ENCODE measurements at places on chromosomes 6 and 20.
A peak's percentile ranks its signal among the peaks of the same experiment; 100 is the strongest.

GRCh38 chr20:35106827-35107380, 14.3 kb upstream of the TRPC4AP start:
- DNase-seq: no peak

GRCh38 chr6:102549221-102549874, 1155.8 kb downstream of the GRIK2 start:
- DNase-seq: peak; percentile 10

- no peak for DNase-seq
These were observed 200.0 kb downstream of the LY86 start for GRCh38 chr6:6788394-6789032.

- DNase-seq: no peak
These were observed 312.7 kb upstream of the SGK1 start for GRCh38 chr6:134630508-134631121.

DNA sequence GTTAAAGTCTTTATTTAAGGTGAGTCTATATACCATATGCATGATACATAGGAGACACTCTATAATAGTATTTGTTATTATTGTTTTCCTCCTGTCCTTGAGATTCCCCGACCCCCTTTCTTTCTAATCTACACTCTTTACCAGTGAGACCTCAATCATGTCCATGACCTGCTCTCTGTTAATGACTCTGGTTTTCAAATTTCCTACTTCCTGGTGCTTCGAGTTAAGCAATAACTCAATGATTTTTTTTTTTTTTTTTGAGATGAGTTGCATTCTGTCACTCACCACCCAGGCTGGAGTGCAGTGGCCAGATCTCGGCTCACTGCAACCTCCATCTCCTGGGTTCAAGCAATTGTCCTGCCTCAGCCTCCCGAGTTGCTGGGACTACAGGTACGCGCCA, 574.6 kb upstream of the SLC35B3 start:
- no peak for DNase-seq

GRCh38 chr6:18062733-18063132, 59.7 kb downstream of the NHLRC1 start:
- DNase-seq: no peak

GRCh38 chr20:47377122-47377722, 20.7 kb upstream of the ZMYND8 start:
- no peak for DNase-seq

DNA sequence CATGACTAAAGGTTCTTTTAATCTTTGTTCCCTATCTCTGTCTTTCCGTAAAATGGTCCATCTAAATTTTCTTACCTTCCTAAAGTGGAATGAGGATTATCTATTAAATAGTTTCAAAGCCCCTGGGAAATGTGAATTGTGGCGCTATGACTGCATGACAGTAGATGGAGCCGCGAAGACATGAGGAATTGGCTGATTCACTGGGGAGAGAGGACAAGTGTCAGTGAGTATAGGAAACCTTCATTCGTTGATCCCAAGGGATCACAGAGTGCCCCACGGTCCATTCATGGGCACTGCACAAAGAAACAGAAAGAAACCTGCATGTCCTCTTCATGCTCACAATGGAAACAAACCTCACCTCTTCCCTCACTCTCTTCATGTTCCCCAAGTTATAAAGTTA, 479.3 kb upstream of the BTBD3 start:
- DNase-seq: no peak

DNA sequence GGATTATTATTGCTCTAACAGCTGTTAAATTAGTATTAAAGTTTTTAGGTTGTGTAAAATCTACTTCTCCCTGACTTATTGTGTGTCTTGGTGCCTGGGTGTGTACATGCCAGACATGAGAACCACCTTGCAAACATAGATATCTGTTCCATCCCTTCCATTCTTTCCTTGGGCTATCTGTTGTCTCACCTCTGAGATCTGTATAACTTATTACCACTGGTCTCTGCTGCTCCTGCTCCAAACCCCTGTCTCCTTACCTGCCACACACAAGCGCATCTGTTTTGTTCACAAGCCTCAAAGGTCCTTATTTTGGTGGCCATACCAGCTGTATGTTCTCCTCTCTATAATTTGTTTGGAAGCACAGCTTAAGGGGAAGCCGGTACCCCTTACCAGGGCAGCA, 2.5 kb downstream of the LRRC1 start:
- DNase-seq: no peak

DNA sequence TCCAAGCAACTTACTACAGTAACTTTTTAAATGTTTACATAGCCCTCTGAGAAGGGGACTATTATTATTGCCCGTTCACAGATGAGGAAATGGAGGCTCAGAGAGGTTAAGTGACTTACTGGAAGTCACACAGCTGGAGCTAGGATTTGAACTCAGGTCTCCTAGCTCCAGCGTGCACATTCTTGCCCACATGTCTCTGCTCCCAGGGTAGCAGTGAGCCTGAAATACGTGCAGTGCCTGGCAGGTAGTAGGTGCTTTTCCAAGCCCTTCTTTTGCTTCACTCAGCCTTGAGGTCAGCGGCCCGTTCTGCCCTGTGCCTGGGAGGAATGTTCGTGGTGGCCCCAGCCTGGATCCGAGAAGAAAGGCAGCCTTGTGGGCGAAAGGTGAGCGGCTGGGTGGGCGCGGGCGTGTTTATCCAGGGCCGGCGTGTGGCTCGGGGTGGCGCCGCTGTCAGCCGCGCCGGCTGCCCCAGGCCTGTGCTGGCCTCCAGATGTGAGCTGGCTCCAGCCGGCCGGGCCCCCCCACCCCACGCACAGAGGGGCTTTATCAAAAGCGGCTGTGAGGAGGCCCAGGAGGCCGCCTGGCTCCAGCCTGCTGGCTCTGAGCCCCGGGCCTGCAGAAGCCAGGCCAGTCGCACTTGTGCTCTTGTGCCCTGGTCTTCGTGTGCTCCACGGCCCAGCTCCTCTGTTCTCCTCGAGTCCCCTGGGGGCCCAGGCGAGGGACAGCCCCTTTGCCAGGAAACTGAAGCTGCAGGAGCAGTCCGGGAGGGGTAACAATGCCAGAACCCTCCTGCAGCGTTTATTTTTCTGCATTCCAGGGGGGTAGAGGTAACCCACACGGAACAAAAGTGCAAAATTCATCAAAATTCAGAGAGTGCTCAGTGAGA, 58.1 kb downstream of the UBE2V1 start:
- DNase-seq: peak; percentile 83

DNA sequence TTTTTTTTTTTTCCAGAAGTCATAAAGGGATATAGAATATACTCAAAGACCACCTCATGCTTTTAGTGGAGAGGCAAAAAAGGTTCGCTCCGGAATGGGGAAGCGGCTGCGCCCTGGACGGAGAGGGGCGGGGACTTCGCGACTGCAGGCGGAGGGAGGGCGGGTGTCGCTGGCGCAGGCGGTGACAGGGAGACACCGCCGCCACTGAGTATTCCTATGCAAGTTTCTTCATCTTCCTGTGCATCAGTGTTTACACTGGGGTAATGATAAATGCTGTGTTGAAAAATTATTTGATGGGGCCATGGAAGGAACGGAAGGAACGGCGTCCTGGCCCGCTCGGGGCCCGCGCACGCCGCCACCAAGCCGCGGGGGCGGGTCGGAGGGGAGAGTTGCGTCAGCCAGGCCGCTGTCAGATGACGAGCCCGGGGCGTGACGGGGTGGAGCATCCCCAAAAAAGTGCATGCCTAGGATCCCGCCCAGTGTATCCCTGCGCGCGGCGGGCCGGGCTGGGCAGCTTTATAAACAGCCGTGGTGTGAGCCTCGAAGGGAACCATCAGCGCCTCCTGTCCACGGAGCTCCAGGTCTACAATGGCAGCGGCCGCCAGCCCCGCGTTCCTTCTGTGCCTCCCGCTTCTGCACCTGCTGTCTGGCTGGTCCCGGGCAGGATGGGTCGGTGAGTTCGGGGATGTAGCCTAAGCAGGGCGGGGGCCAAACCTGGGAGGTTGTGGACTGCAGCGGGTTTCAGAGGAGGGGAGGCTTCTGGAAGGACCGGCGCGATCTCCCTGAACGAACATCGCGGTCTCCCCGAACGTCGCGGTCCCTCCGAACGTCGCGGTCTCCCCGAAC, at the start of gene ULBP1:
TSS of gene ULBP1 (plus strand) at position 482 of the 846 bp plus-strand sequence. CDS start at position 589, 107 bp downstream.
- peak; percentile 57 for DNase-seq

DNA sequence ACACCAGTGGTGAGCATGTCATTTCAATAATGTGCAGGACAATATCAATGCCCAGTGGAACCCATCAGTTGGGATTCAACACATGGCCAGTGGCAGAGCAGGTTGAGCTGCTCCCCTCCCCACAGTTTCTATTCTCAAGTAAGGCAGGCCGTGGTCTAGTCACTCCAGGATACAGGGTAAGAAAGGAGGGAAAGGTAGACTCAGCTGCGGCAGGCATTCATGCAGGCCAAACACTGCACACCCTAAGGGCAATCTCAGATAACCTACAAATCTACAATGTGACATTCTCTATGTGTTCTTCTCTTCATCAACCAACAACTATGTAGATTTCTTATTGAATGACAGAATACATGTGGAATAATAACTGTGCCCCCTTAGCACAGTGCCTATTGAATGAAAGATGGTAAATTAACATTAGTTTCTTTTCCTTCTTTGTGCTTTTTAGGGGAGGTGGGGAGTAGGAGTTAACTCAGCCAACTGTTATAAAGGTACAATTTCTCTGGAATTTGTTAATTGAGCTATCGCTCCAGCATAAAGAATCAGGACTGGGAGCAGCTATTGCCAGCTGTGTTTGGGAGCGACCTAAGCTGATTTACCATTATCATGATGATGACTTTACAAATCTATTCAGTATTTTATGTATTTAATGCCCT, 89.7 kb downstream of the FAM50B start:
- DNase-seq: no peak

DNA sequence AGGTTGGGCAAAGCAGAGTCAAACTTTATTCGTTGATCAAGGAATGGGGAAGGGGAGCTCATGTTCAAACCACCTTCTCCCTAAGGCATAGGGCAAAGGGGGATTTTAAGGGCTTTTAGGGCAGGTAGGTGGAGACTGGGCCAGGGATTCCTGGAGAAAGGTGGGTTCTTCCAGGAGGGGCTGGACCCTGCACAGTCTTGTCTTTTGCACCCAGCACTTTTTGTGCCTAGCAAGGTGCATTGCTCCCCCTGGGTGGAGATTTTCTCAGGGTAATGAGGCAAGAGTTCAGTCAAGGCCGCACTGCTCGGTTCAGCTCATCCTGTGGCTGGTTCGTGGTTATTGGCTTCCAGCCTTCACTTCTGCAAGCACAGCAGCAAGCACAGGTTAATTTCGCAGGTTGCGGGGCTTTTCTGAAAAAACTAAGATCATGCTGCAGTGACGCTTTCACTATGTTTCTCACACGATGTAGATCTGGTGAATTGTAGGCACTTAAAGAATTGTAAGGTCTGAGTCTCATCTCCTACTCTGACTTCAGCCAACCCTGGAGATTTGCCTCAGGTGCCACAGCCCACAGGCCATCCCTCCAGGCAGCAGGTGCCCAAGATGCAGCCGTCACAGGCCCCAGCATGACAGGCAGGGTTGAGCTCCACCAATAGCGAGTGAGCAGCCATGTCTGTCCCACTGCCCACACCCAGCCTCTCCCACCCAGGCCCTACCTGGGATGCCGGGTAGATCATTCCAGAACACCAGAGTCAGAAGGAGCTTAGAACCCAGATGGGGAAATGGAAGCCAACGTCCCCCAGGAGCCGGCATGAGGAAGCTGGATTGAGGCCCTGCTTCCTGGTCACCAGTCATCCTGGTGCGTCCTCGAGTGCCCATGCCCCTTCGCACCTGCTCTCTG, 37.1 kb downstream of the SUN5 start:
- no peak for DNase-seq

DNA sequence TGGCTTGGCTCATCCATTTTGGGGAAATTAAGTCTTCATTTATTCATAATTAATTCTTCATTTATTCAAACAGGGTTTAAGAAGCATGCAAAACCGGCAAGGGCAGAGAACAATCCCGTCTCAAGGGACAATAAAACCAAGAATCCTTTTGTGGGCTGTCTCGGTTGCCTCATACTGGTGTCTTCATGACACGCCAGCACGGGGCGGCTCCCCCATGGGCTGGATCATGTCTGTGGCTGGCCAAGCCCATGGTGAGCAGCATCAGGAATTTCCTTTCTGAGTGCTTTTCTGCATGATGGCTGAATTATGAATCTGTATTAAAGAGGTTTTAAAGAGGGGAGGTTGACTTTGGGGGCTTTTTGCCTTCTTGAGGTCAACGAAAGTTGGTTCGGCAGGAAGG, 38.3 kb upstream of the DUSP22 start:
- DNase-seq: no peak

DNA sequence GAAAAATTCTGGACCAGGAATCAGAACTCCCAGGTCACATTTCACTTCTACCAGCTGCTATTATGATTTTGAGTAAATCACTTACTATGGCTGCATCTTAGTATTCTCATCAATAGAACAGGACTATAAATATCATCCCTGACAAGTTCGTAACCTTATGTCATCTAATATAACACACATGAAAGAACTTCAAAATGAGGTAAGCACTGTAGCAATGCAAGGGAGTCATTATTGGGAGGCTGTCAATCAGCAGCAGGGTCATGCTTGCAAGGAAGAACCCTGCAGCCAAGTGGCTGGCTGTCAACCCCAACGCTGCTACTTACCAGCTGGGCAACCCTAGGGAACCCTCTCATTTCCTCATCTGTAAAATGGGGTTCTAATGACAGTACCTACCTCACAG, 123.3 kb upstream of the B3GAT2 start:
- DNase-seq: no peak

- DNase-seq: no peak
These were observed 151.4 kb upstream of the CHD6 start for GRCh38 chr20:41769592-41770018.

DNA sequence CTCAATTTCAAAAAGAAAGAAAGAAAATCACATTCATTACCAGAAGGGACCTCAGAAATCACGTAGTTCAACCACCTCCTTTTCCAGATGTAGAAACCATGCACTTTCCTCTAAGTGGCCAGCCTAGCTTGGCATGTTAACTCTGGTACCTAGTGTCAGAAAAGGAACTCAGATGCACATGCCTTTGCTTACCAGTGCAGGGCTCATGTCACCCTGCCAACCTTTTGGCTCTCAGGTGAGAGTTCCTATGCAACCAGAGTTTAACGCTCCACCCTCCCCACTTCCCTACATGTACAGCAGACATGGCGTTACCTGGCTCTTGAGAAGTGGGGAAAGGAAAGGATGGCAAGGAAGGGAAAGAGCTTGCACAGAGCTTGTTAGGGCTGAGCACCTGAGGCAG, 16.3 kb upstream of the IL17F start:
- DNase-seq: no peak

- DNase-seq: no peak
These were observed 30.4 kb downstream of the AKIRIN2 start for GRCh38 chr6:87671555-87672029.

GRCh38 chr20:25294459-25295385, 46.8 kb downstream of the PYGB start:
- peak; percentile 41 for DNase-seq
